ENCODE measurements at places on chromosomes 6 and 20. TPM values are rescaled to one million over a fixed set of nuclear protein-coding genes. Genes with fewer than 3 reads are reported as not detected.

Gene CLDN20
- total RNA-seq, result not detected

Gene RBBP8NL
- total RNA-seq, result not detected

Gene FOXS1
- total RNA-seq, result not detected

Gene CMTR1
- total RNA-seq, result 41.1 TPM
